Immature natural killer cell (primary cell): ENCODE measurements at places on chromosomes 5 and 9. TPM values are rescaled to one million over a fixed set of nuclear protein-coding genes. Genes with fewer than 3 reads are reported as not detected.

The MYOZ3 gene
- not detected for polyA plus RNA-seq

The RASGRF2 gene
- polyA plus RNA-seq = 3.8 TPM

The CSF1R gene
- polyA plus RNA-seq = 10.4 TPM

The NR5A1 gene
- polyA plus RNA-seq = not detected

The TAS2R1 gene
- not detected for polyA plus RNA-seq

The SHOC1 gene
- not detected for polyA plus RNA-seq

The ANKRD18B gene
- not detected for polyA plus RNA-seq

DNA sequence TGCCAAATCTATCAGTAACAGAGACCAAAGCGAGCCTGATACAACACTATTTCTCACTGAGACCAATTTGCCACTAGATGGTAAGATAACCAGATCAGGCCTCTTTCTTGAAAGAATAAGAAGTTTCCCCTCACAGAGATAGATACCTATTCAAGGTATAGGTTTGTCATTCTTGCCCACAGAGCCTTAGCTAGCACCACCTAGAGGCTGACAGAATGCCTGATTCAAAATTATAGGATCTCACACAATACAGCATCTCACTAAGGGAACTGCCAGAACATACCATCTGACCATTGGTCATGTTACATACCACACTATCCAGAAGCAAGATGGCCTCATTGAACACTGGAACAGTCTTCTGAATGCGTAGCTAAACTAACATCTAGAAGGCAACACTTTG, 166.6 kb upstream of the HCN1 start:
- H3K4me1 ChIP-seq = no peaks in the 10 kb centered on the region
- H3K27ac ChIP-seq = no peak overlapping the region
- no peak for DNase-seq

DNA sequence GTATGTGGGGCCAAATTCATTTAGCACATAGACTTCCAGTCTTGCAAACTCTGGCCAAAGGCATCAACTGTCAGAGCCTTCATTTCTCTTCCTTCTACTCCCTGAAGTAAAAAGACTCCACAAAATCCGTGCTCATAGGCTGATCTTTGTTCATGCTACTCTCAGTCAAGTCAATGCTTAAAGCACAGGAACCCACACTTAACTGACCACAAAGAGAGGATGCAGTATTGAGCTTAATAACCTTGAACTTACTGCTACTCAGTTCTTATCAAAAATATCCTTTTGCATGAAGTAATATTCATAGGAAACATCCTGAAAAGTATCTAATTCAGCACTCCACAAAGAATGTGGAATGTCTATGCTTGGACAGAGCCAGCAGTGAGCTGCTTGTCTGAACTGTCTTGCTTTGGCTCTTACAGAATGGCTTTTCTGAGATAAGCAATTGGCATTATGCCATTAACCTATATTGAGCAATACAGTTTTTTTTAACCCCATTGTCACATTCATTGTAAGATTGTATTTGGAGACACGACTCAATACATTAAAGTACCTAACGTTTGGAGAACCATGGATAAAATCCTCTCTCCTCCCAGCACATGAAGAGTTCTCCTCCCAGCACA, 21.7 kb downstream of the LPAR1 start:
- H3K36me3 ChIP-seq = no peaks in the 10 kb centered on the region
- DNase-seq = no peak

- H3K36me3 ChIP-seq = peaks cover 32% of the 10 kb centered on the region
- peak overlapping the region; percentile 81 for H3K4me3 ChIP-seq
- DNase-seq = peak; percentile 68
- H3K27ac ChIP-seq = peak overlapping the region; percentile 94
- H3K27me3 ChIP-seq = peaks cover 11% of the 10 kb centered on the region
- H3K4me1 ChIP-seq = peaks cover 71% of the 10 kb centered on the region
Observed at GRCh38 chr5:76733049-76733417, 17.1 kb downstream of the F2R start.

- no peak overlapping the region for H3K27ac ChIP-seq
- DNase-seq = no peak
- no peak overlapping the region for H3K4me3 ChIP-seq
- no peaks in the 10 kb centered on the region for H3K36me3 ChIP-seq
- no peaks in the 10 kb centered on the region for H3K4me1 ChIP-seq
- peaks cover 3% of the 10 kb centered on the region for H3K27me3 ChIP-seq
Observed at GRCh38 chr5:147055089-147055826, 176.7 kb upstream of the PPP2R2B start.

- no peaks in the 10 kb centered on the region for H3K27me3 ChIP-seq
- H3K27ac ChIP-seq = no peak overlapping the region
Observed at GRCh38 chr5:77709993-77710685, 66.0 kb downstream of the TBCA start.

DNA sequence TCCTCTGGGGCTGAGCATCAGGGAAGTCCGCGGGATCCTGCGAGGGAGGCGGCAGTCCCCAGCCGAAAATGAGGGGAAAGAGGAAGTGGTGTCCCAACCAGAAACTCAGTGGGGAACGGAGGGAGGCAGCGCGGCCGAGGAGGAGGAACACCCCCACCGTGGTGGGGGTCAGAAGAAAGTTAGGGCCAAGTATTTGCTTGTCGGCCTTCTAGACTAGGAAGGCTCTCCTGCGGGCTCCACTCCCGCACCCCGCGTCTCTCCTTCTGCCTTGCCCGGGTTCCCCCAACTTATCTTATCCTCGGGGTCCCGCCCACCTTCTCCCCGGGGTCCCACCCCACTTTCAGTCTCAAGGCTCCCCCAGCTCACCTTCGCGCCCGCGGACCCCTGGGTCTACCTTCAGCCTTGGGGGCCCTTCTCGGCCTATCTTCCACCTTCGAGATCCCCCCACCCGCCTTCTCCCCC, 557 bp upstream of the PHF2 start:
- no peaks in the 10 kb centered on the region for H3K36me3 ChIP-seq
- H3K27ac ChIP-seq = peak overlapping the region; percentile 95
- DNase-seq = peak; percentile 40
- peaks cover 37% of the 10 kb centered on the region for H3K4me1 ChIP-seq
- peak overlapping the region; percentile 92 for H3K4me3 ChIP-seq

DNA sequence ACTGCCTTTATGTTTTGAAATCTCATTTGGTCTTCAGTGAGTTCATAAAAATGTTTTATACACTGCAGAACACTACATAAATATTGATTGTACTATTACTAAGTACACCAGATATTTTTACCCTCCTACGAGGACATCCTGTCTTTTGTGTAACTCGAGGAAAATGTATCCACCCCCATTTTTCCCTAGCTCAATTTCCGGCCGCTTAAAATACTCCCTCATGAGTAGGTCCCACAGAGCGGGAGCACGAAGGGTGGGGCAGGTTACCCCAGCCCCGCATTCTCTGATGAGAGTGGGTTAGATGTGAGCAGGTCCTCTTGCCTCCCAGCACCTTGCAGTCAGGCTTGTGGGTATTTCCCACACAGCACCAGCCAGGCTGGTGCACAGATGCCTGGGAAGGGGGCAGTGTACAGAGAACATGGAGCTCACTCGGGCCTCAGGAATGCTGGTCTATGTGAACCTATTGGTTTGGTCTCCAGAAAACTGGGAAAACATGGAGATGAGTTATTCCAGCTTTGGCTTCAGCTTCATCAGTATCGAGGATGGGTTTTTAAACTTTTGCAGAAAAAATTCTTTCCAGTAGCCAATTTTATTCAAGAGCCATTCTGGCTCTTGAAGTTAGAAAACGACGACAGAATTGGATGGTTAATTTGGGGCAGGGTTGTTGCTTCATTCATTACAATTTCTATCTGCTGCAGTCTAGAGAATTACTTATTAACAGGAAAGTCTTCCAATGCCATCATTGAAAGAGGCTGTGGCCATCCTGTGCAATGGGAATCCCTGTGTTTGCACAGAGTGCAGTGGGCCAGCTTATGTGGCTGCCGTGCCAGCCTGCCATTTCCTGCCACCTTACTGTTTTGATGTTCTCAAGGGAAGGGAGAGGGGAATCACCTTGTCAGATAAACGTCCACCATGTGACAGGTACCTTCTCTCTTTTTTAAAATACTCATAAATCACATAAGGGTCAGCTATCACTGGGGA, 73.2 kb downstream of the WDR41 start:
- H3K4me1 ChIP-seq = no peaks in the 10 kb centered on the region
- H3K36me3 ChIP-seq = peaks cover 1% of the 10 kb centered on the region
- H3K27ac ChIP-seq = no peak overlapping the region
- no peak for DNase-seq
- peaks cover 4% of the 10 kb centered on the region for H3K27me3 ChIP-seq

- H3K27ac ChIP-seq = no peak overlapping the region
- H3K4me1 ChIP-seq = no peaks in the 10 kb centered on the region
- no peaks in the 10 kb centered on the region for H3K27me3 ChIP-seq
- no peak for DNase-seq
Observed at GRCh38 chr5:106634375-106634774, 1036.4 kb downstream of the EFNA5 start.

DNA sequence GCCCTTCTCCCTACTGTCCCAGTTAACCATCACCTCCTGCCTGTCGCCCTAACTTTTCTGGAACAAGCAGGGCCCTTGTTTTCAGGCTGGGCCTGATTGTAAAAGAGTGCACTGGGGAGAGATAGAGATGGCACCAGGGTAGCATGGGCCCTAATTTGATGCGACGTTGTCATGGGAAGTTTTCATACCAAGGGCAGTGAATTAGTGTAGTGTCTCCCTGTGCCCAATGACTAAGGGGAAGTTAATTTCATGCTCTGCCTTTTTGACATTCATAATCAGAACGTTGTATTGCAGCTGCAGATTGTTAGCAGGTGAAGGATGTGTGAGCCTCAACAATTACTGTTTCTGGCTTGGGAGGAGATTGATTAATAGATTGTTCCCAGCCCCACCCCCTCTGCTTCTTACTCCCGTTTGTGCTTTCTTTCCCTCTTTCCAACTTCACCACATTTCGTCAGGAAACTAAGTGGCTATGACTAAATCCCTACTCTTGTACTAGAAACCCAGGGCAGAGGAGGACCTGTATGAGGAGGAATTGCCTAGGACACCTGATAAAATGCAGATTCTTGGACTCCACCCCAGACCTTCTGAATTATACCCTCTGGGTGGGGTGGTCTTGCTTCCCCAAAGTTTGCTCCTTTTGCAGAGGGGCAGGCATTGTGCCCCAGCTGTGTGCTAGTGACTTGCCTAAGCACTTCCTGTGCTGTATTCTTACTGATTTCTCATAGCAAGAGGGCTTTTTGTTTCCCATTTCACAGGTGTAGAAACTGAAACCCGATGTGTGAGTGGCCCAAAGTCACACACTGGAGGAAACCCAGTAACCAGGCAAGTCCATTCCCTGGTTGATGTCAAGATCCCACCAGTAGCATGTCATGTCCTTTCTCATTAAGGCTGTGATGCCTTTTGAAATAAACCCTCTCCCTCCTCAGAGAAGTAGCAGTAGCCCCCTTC, 56.3 kb downstream of the DAB2IP start:
- no peak for DNase-seq
- no peaks in the 10 kb centered on the region for H3K27me3 ChIP-seq
- no peak overlapping the region for H3K4me3 ChIP-seq
- peaks cover 12% of the 10 kb centered on the region for H3K4me1 ChIP-seq
- H3K27ac ChIP-seq = no peak overlapping the region

GRCh38 chr9:21993893-21994555, at the start of gene CDKN2A:
Gene CDKN2A (minus strand): TSS chr9:21994392.
- peak within 1 kb of the TSS; percentile 93 for H3K4me3 ChIP-seq
- peaks cover 26% of the 10 kb centered on the region for H3K4me1 ChIP-seq
- H3K36me3 ChIP-seq = no peaks in the 10 kb centered on the region
- peaks cover 43% of the 10 kb centered on the region for H3K27me3 ChIP-seq
- H3K27ac ChIP-seq = peak within 1 kb of the TSS; percentile 91

- peaks cover 2% of the 10 kb centered on the region for H3K27me3 ChIP-seq
- H3K27ac ChIP-seq = no peak overlapping the region
- H3K36me3 ChIP-seq = no peaks in the 10 kb centered on the region
- H3K4me3 ChIP-seq = no peak overlapping the region
Observed at GRCh38 chr9:4192450-4192849, 107.4 kb downstream of the GLIS3 start.

GRCh38 chr5:1744393-1745122, 55.1 kb downstream of the MRPL36 start:
- no peaks in the 10 kb centered on the region for H3K36me3 ChIP-seq
- H3K27me3 ChIP-seq = no peaks in the 10 kb centered on the region
- H3K4me3 ChIP-seq = no peak overlapping the region
- H3K4me1 ChIP-seq = no peaks in the 10 kb centered on the region

DNA sequence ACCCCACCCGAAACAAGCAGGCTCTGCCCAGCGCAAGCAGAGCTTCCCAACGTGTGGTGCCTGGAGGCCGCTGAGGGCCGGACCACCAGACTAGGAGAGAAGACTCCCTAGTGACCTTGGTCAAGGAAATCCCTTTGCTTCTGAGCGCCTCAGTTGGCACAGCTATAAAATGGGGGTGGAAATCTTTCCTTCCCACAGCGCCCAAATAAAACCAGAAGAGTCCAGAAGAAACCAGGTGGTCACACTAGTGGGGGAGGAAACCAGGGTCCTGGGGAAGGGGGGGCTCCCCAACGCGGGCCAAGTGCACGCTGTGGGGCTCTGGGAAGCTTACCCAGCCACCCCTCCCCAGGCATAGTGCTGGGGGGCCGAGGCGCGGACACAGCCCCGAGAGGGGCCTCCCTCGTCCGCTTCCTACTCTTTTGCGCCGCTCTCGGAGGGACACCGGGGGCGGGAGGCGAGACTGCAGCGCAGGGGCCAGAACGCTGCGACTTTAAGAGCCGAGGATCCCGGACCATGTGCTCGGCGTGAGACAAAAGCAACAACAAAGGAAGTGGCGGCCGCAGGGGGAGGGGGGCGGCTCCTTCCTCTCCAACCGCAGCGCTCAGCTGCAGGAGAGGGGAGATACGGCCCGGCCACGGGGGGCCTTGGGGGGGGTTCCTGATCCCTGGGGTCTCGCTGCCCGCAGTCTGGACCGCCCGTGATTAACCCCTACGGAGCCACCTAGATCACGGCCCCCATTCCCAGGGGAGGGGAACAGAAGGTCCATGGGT, 885 bp downstream of the RNF44 start:
- peaks cover 16% of the 10 kb centered on the region for H3K36me3 ChIP-seq
- peak overlapping the region; percentile 98 for H3K4me3 ChIP-seq
- H3K27ac ChIP-seq = peak overlapping the region; percentile 94
- H3K27me3 ChIP-seq = peaks cover 35% of the 10 kb centered on the region

DNA sequence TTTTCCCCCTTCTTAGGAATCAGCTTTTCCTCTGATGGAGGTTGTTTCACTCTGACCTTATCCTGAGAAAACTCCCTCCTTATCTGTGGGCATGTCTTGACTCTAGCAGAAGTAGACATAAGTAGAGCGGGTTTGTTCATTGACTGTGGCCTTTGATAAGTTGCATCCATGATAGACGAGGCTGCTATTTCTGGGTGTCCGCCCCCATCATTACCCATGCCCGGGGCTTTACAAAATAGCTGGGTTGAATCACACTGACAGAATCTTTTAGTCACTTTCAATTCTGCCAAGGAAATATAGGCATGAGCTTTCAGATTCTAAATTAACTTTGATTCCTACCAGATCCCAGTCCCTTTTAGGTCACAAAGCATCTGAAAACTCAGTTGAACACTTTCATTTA, 223.8 kb downstream of the SEC61B start:
- no peak overlapping the region for H3K4me3 ChIP-seq
- no peak for DNase-seq
- H3K27ac ChIP-seq = no peak overlapping the region
- H3K36me3 ChIP-seq = no peaks in the 10 kb centered on the region
- peaks cover 1% of the 10 kb centered on the region for H3K27me3 ChIP-seq

DNA sequence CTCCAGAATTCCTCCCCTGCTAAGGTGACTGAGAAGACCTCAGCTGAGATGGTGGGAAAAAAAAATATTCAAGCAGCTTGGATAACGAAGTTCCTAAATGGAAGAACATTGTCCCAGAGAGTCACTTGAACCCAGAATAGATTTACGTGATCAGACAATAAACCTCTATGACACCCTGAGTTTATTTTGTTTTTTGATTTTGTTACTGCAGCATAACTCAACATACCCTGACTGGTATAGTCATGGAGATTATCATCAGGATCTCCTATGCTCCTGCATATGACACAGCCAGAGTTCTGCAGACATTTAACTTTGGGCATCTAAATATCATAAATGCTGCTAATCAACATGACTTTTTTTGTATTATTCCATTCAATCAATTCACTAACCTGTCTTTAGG, 282.9 kb downstream of the RASEF start:
- no peaks in the 10 kb centered on the region for H3K36me3 ChIP-seq
- H3K4me1 ChIP-seq = no peaks in the 10 kb centered on the region
- DNase-seq = no peak
- no peak overlapping the region for H3K4me3 ChIP-seq
